ENCODE measurements at places on chromosomes 7 and 10. TPM values are rescaled to one million over a fixed set of nuclear protein-coding genes. Genes with fewer than 3 reads are reported as not detected.

The SPDYE5 gene
- 0.09 TPM for polyA plus RNA-seq

The DENND2A gene
- polyA plus RNA-seq = 5.0 TPM

The ABCC2 gene
- 0.91 TPM for polyA plus RNA-seq

The CLDN4 gene
- 75.2 TPM for polyA plus RNA-seq

The TRIM74 gene
- polyA plus RNA-seq = 1.7 TPM

The PDK4 gene
- polyA plus RNA-seq = 71.3 TPM

DNA sequence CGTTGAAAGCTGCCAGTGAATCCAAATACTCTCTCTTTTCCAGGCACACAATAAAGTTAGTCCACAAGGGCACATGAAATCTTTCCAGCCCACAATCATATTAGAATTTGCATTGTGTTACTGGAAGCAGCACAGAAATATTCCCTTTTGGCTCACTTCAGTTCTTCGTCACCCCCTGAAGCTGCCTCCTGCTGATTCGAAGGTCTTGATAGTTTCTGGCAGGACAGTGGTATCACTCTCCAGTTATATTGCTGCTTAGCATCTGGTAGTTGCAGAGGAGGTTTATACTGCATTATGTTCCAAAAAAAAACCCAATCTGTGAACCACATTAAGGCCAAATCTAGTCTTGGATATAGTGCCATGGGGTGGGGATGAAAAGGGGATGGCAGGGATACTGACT, 253.2 kb downstream of the BICC1 start:
- no peak overlapping the region for H3K4me3 ChIP-seq
- no peak for DNase-seq
- no peaks in the 10 kb centered on the region for H3K27me3 ChIP-seq
- no peaks in the 10 kb centered on the region for H3K36me3 ChIP-seq

The GCK gene
- 6.9 TPM for polyA plus RNA-seq

DNA sequence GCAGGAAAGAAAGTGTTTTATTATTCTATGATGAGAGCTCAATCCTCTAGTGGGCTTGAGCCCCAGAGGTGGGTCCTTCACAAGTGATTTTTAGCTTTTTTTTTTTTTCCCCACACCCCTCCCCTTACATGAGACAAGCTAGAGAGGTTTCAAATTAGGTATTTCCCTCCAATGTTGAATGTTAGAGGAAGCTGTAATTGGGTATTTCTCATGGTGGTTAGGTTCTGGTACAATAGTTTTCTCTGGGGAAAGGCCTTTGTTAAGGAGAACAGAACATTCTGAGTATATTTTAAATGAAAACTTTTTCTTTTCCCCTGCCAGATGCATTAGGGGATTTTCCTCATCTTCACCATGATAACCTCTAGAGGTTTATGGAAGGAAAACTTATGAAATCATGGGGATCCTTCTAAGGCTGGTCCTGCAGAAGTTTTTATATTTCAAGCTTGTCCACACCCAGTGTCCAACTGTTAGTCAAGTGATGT, 1039.7 kb downstream of the NRG3 start:
- no peak overlapping the region for H3K4me3 ChIP-seq
- H3K27ac ChIP-seq = no peak overlapping the region
- H3K36me3 ChIP-seq = no peaks in the 10 kb centered on the region
- H3K4me1 ChIP-seq = peaks cover 6% of the 10 kb centered on the region

DNA sequence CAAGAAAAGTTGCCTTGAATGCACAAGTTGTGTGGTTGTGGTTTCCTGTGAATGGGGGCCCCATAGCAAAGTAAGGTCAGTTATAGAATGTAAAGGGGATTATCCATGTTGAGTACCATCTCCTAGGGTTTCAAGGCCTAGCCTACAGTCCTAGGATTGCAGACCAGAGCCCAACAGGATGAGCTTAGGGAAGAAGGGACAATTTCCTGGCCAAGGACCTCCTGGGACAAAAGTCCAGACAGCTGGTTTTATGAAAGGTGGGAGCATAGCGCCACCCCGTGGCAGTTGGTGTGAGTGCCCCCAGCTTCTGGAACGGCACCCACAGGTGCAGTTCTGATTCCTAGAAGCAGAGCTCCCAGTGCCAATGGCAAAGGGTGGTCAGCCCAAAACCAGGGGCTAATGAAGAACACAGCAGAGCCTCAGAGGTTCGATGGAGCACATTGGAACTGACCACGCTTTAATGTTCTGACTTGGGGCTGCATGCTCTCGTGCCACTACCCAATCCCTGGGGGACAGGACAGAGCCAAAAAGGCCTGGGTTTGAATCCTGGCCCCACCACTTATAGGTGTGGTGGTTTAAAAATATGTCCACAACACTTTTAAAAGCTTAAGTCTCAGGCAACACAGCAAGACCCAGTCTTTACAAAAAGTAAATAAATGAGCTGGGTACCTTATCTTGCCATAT, 25.8 kb upstream of the TMEM120A start:
- no peaks in the 10 kb centered on the region for H3K4me1 ChIP-seq
- H3K4me3 ChIP-seq = no peak overlapping the region
- H3K36me3 ChIP-seq = no peaks in the 10 kb centered on the region
- no peak overlapping the region for H3K27ac ChIP-seq

DNA sequence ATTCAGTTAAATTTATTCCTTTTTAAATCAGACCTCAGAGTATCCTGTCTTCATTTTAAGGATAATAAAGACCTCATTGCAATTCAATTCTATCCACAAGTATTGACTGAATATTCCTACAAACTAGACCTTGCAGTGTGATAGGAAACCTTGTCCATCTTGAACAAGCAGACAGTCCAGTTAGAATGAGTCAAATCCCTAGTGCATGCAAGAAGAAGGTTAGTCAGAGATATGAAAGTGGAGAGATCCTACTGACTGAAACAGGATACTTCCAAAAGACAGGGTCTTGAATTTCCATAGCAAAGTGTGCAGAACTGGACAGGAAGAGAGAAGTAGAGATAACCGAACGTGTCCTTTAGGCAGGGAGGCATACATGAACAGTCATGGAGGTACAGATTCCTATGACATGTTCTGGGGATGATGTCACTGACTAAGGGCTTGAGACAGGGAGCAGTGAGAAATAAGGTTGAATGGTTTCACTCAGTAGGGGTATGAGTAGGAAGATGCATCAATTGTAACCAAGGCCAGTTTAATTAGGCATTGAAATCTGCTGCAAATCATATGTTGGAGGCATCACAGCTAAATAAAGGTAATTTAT, 45.2 kb downstream of the PPP1R3A start:
- DNase-seq = no peak
- H3K27me3 ChIP-seq = no peaks in the 10 kb centered on the region
- no peaks in the 10 kb centered on the region for H3K4me1 ChIP-seq
- no peak overlapping the region for H3K27ac ChIP-seq

DNA sequence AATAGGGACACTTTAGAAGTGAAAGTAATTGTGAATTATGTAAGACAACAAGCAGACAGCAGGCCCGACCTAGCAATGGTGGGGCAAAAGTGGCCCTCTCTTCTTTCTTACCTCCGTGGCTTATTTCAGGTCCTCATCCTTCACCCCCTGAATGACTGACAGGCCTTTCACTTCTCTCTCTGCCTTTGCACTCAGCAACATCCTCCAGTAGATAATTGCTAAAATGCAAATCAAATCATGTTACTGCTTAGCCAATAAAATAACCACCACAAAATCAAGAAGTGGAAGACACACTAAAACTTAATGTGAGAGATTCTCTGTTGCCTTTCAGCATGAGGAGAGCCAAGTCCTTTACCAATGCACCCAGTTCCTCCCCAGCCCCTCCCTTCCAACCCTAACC, 274.6 kb upstream of the ZNF32 start:
- H3K27me3 ChIP-seq = no peaks in the 10 kb centered on the region
- no peak for DNase-seq
- no peaks in the 10 kb centered on the region for H3K4me1 ChIP-seq
- H3K36me3 ChIP-seq = no peaks in the 10 kb centered on the region

The MRPS33 gene
- polyA plus RNA-seq = 27.5 TPM
